ENCODE measurements at places on chromosomes 2 and 18.
A peak's percentile ranks its signal among the peaks of the same experiment; 100 is the strongest.

- DNase-seq = no peak
These were observed 12.6 kb upstream of the ICA1L start for GRCh38 chr2:202883987-202884675.

DNA sequence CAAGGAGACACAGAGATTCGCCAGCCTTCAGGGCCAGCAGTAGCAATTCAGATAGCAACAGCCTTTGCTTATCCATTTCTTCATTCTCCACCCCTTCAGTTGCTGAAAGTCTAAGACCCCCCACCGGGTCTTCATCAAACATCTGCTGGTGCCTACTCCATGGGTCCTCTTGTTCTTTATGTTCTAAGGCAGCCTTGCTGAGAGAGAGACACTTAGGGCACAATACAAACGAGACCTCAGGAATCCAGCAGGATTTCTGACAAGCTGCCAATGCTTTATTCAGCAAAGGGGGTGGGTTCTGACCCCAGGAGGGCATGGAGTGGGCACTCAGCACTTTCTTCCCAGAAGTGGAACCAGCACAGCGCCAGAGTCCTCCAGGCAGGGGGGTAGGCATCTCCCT lies 36.2 kb upstream of the CNGA3 start:
- DNase-seq = no peak

GRCh38 chr2:100929147-100929546 lies 72.9 kb upstream of the RPL31 start:
- DNase-seq = no peak

GRCh38 chr2:186044761-186045160 lies 306.2 kb downstream of the FSIP2 start:
- no peak for DNase-seq

GRCh38 chr2:11842336-11842735 lies 95.9 kb downstream of the LPIN1 start:
- no peak for DNase-seq

GRCh38 chr2:227805578-227805977 lies 8.1 kb upstream of the CCL20 start:
- peak; percentile 18 for DNase-seq

DNA sequence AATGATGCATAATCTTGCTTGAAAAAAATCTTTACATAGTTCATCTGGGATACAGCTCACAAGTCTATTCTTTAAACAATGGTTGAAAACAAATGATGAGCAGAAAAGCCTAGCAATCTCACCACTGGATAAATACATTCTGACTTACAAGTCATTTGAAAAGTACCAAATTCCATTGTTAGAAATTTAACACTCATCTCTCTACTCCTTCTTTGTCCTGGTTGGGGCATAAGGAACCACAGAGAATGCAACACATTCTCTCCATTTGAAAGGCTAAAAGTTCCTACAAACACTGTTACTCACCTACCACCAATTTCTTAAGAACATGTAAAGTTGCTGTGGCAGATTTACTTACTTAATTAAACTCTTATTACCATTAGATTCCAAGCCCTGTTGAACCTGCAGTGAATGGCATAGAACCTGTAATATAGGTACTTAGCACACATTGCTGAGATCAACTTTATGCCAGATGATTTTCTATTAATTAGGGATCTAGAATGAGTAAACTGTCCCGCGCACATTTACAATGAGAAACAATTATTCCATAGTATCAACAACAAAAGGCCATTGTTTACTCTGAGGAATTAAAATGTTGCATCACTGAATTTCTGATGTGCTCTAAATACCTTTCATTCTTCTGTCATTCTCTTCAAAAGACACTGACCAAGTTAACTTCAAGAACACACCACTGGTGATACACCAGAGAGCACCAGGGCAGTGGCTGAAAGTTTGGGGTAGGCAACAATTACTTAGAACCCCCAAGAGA lies 69.6 kb downstream of the CABYR start:
- no peak for DNase-seq

GRCh38 chr18:76756531-76757253 lies 65.7 kb upstream of the ZNF236 start:
- no peak for DNase-seq

- peak; percentile 68 for DNase-seq
These were observed 185.7 kb upstream of the ZEB2 start for GRCh38 chr2:144705328-144706245.

DNA sequence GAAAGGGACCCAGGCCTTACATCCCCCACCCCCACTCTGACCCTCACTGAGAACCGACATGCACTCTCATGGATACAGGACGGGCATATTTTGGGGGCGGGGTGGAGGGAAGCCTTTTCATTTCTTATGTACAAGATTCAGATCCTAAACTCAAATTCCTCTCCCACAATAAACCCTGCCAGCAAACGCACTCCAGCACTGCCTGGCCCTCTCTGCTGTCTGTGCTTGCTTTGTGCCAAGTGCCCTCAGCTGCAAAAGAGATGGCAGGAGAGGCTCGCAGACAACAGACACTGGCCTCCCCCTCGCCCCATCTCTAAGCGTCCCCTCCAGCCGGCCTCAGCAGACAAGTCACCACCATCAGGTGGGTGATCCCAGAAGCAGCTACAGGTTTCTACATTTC lies 42.4 kb downstream of the FAM168B start:
- DNase-seq = no peak

DNA sequence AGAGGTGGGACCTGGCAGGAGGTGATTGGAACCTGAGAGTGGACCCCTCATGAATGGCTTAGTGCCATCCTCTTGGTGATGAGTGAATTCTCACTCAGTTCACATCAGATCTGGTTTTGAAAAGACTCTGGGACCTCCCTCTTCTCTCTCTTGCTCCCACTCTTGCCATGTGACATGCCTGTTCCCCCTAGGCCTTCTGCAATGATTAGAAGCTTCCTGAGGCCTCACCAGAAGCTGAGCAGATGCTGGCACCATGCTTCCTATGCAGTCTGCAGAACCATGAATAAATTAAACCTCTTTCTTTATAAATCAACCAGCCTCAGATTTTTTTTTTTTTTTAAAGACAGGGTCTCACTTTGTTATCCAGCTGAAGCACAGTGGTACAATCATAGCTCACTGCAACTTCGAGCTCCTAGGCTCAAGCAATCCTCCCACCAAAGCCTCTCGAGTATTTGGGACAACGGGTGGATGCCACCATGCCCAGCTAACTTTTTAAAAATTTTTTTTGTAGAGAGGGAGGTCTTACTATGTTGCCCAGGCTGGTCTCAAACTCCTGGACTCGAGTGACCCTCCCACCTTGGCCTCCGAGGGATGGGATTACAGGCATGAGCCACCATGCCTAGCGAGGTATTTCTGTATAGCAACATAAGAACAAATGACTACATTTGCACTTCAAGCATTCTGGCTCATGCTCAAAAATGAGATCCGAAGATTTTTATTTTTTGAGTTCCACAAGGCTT lies 2.0 kb upstream of the ZFAND2B start:
- no peak for DNase-seq

DNA sequence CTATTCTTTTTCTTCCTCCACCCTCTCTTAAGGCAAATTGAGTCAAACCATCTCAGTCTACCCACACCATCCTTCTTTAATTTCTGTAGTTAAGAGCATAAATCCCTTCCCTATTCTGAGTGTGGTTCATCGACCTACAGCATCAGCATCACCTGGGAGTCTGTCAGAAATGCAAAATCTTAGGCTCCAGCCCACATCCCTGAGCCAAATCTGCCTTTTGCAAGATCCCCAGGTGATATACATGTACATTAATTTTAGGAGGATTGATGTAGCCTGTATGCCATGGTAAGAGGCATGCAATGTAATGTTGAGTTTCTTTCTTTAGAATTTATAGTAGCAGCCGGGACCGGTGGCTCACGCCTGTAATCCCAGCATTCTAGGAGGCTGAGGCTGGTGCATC lies 151.7 kb upstream of the TNP1 start:
- no peak for DNase-seq

- DNase-seq = no peak
These were observed 36.0 kb upstream of the UBE2E3 start for GRCh38 chr2:180944372-180944771.

DNA sequence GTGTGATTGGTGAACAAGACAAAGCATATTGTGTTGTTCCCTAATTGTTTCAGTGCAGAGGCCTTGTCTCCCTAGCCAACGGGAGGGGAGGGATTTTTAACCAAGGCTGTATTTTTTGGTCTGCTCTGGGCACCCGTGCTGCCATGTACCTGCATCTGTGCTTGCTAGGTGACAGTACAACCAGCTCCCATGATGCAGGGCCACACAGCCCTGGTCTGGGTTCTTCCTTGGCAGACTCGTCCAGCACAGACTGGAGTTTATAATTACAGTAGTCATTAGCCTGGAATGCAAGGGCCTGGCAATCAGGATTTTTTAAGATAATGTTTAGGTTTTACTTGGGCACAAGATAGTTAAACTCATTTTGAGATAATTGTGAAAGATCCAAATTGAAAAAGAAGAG lies 36.4 kb downstream of the TCF7L1 start:
- no peak for DNase-seq

DNA sequence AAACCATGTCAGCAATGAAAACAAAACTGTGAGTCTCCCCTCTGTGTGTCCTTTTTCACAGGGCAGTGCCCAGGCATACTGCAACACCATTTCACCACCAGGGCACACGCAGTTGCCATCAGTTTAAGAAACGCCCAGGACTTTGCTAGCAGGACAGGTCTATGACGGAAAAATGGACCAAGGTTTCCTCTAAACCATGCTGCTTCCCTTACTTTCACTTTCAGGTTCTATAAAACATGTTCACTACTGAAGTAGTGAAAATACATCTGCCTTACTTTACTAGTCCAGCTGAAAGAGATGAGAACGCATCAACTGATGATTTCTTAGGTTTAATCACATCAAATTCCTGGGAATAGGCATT lies 110.5 kb downstream of the TCF4 start:
- peak; percentile 22 for DNase-seq

- no peak for DNase-seq
These were observed 63.5 kb downstream of the TXNL1 start for GRCh38 chr18:56574861-56575260.

GRCh38 chr2:214293593-214293992 lies 117.3 kb upstream of the VWC2L start:
- no peak for DNase-seq

DNA sequence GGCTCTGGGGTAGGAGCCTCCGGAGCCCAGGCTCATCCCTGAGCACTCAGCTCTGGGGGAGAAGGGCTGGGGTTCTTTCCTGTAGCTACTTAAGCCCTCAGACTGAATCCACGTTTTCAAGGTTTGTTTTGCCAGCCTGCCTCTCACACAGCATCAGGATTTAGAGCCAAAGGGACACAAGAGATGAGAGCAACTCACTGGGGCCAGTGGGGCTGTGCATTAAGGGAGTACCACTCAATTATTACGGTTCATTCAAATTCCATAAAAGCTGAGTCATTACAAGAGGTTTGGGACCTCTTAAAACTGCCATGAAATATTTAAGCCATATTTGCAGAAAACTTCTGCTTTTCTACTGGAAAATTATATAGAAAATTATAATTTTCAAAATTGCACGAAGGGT lies 17.1 kb upstream of the SNED1 start:
- DNase-seq = peak; percentile 77

- DNase-seq = peak; percentile 66
These were observed 115.6 kb upstream of the CYP1B1 start for GRCh38 chr2:38191516-38191915.

- DNase-seq = no peak
These were observed 28.3 kb upstream of the EPHA4 start for GRCh38 chr2:221600388-221600787.

GRCh38 chr2:27916293-27916995 lies 25.9 kb downstream of the BABAM2 start:
- no peak for DNase-seq

GRCh38 chr2:63842149-63843061 lies 709 bp downstream of the UGP2 start:
- peak; percentile 64 for DNase-seq

- DNase-seq = no peak
These were observed 236.8 kb downstream of the SETBP1 start for GRCh38 chr18:44917216-44918141.

DNA sequence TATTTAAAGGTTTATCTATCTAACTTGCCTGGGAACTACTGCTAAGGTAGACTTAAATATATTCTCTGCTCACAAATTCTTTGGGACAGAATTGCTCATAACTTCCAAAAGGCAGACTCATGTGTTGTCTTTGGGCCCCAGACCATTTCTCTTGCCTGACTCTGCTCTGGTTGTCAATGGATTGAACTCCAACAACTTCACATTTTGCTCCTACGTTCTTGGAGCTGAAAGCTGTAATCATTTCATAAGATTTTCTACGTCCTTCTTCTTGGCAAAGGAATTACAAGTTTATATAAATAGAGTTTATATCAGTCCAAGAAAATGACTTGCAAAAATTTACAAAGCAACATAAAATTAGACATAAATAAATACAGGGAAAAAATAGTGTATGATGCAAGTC lies 32.9 kb upstream of the PPM1B start:
- DNase-seq = peak; percentile 8

DNA sequence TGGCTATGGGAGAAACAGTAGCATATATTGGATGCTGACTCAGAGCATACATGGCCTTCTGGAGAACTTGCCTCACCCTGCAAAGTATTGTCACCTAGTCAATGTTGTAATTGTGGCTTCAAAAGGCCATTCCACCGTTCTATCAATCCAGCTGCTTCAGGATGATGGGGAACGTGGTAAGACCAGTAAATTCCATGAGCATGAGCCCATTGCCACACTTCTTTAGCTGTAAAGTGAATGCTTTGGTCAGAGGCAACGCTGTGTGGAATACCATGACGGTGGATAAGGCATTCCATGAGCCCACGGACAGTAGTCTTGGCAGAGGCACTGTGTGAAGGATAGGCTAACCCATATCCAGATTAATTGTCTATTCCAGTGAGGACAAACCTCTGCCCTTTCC lies 1300.1 kb upstream of the ACVR2A start:
- DNase-seq = no peak

GRCh38 chr2:64692401-64692800 lies 38.7 kb upstream of the SERTAD2 start:
- peak; percentile 61 for DNase-seq

GRCh38 chr2:72153924-72154323 lies 6.3 kb upstream of the CYP26B1 start:
- DNase-seq = no peak

- no peak for DNase-seq
These were observed 45.2 kb downstream of the SLC30A6 start for GRCh38 chr2:32210767-32211408.

DNA sequence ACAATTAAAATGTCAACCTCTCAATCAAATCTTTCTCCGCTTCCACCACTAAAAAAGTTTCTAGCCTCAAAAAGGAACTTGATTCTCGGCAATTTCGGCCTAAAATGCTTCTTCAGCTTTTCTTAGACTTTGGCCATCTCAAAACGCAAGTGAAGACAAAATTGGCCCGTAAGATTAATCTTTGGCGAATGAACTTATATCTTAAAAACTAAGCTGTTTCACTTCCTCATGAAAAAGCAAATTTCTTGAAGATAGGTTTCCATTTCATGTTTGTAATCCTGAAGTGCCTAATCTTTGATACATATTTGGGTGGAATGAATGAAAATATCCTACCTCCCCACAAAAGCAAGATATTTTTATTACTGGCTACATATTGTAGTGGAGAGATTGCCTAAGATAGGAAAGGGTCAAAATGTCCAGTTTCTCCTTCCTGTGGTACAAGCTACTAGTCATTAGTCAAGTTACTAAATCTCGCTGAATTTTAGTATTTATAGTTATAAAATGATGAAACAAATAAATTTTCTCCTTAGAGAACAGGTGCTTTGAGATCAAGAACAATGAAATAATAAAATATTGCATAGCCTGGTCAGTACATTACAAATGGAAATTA lies 85.4 kb upstream of the ZEB2 start:
- no peak for DNase-seq
